ENCODE measurements at places on chromosomes 7 and 10.

DNA sequence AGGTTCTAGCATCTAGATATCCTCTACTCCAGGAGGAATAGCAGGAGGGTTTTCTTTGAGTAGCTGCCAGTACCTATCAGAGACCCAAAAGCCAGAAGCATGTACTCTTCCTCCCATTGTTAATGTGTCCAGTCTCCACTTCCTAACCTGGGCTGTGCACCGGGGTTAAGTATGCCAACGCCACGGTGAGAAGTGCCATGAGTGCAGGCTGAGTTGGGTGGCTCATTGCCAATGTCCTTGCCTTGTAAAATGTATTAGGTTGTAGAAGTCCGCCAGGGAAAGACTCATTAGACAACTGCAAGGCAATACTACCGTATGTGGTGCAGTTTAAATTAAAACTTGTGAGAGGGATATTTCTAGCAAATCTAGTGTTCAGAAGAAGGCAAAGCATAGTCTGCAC is 55.0 kb upstream of the PRR15 start:
- DNase-seq = no peak

DNA sequence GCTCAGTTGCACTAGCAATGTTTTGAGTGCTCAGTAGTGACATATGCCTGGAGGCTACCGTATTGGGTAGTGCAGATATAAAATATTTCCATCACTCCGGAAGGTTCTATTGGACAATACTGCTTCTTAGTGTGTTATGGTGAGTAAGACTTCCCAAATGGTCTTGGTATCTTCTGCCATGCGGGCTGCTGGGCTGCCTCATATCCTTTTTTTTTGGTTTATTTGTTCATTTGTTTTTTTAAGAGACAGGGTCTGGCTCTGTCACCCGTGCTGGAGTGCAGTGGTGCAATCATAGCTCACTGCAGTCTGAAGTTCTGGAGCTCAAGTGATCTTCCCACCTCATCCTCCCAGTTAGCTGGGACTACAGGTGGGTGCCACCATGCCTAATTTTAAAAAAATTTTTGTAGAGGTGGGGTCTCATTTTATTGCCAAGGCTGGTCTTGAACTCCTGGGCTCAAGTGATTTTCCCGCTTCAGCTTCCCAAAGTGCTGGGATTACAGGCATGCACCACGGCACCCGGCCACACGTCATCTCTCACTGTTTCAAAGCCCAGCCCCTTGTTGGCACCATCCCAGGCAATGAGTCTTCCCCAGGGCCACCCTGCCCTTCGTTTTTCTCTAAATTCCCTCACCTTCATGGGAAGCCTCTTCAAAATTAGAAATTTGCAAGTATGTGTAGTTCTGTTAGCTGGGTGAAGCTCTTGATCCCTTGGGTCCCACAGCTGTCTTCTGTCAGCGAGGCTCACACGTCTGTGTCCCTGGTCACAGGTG is 111.0 kb upstream of the KLF14 start:
- peak; percentile 84 for DNase-seq

DNA sequence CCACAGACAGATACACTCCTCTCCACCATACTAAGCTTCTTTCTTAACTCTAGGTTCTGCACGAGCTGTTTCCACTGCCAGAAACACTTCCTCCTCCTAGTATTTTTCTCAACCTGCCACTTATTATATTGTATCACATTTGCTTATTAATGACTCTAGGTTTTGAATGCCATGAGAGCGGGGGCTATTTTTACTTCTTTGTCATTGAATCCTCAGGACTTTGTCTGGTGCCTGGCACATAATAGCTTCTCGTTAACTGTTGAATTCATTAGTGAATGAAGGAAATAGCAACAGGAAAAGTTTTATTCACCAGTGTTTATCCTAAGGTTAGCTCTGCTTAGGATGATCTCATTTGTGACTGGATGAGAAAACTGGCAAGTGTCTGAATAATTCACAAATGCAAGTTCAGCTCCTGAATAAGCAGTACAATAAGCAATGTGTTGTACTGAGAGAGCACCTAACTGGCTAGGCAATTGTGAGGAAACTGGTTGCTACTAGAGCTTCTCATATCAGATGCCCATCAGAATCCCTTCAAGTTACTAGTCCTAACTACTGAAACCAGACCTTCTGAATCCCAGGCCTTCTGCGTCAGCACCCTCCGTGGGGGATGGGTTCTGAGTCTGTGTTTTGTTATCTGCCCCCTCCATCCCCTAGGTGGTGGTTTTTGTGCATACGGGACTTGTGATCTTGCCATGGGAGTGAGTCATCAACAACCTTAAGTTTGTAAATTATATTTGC is 92.7 kb downstream of the LSMEM1 start:
- DNase-seq = no peak

- no peak for DNase-seq
These were observed 126.4 kb upstream of the FZD1 start for GRCh38 chr7:91137788-91138368.

GRCh38 chr10:58740620-58741369 is 228.1 kb downstream of the BICC1 start:
- DNase-seq = no peak

GRCh38 chr7:137439829-137440825 is 96.6 kb upstream of the PTN start:
- DNase-seq = no peak

- no peak for DNase-seq
These were observed 26.4 kb downstream of the AUTS2 start for GRCh38 chr7:69624435-69625230.

- DNase-seq = peak; percentile 4
These were observed 584 bp upstream of the GARS1 start for GRCh38 chr7:30594048-30594539.

Measured in HFFc6 (cell line).